GM12891 (cell line): ENCODE measurements at places on chromosomes 2 and 18.

GRCh38 chr2:236209996-236210395 lies 41.8 kb upstream of the GBX2 start:
- no peak for DNase-seq

GRCh38 chr2:145344076-145344724 lies 824.3 kb upstream of the ZEB2 start:
- DNase-seq, result no peak

DNA sequence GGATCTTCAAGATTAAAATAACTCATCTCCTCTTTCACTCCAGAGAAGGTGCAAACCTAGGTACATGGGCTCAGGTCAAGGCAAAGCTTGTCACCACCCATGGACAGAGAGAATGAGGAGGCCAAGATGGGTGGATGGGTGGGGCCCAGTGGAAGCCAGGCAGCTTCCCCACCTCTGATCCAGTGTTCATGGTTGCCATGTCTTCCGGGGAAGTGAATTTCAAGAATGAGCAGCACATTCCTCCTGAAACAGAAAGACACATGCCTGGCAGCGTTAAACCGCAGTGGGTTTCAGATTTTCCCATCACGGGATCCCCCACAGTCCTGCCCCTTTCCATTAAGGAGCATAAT lies 301.7 kb downstream of the EIPR1 start:
- DNase-seq, result no peak

- no peak for DNase-seq
Measured at GRCh38 chr2:25207078-25207545, 38.7 kb upstream of the POMC start.

GRCh38 chr18:64097497-64097896 lies 51.4 kb downstream of the LINC00305 start:
- no peak for DNase-seq

- no peak for DNase-seq
Measured at GRCh38 chr2:134304394-134305108, 50.7 kb downstream of the MGAT5 start.

DNA sequence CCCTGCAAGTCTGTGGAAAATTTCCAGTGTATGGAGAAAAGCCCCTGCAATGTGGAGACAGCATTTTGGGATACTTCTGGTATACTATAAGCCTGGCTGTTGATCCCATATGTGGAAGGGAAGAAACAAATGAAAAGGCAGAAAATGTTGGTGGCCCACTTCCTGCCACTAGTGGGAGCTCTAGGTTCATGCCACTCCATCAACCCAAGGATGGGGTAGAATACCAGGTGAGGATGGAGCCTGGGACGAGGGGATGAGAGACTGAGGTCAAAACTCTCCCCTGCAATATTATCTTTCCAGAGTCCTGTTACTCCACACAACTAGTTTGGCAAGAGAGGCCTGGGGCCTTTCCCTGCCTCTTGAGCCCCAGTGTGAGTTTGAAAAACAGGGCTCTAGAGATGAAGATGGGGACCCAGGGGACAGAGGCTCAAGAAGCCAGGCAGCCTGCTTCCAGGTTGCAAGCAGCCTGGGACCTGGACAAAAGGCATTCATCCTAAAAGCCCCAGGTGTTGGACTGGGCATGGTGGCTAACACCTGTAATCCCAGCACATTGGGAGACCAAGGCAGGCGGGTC lies 31.9 kb downstream of the BMP10 start:
- no peak for DNase-seq

GRCh38 chr2:74982577-74982976 lies 24.1 kb downstream of the POLE4 start:
- DNase-seq, result no peak

DNA sequence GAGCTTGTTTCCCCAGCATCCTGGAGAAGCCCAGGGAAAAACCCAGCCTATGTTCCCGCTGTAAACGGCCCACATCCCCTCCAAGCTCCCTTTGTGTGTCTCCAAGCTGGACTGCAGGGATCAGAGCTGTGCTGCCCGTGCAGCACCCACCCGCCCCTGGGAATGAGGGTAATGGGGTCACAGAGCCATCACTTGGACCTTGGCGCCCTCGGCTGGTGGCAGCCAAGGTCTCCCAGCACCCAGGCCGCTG lies 670 bp upstream of the INPP5D start:
- no peak for DNase-seq

DNA sequence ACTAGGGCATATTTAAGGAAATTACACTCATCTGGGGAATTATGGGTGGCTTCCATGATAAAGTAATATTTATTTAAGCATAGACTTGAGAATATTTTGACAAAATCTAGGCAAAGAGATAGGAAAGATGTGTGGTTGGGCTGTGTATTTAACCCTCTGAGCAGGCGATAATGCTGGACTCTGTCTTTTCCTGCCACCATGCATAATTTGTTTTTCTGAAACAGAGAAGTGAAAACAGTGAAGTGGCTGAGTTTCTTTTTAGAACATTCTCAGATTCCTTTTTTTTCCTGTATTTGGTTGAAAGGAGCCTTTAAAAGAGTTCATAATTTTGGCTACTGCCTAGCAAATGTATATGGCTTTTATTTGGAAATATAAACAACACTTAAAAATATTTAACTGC lies 104.8 kb upstream of the CDH19 start:
- no peak for DNase-seq

GRCh38 chr18:56112984-56113383 lies 525.0 kb upstream of the TCF4 start:
- no peak for DNase-seq

GRCh38 chr2:126900646-126901319 lies 2.1 kb downstream of the TEX51 start:
- no peak for DNase-seq

- no peak for DNase-seq
Measured at GRCh38 chr2:27773959-27774358, 2.4 kb downstream of the MRPL33 start.

- no peak for DNase-seq
Measured at GRCh38 chr2:189115126-189115525, 64.4 kb downstream of the COL5A2 start.

- DNase-seq, result peak; percentile 36
Measured at GRCh38 chr2:65536596-65536995, 104.2 kb upstream of the SPRED2 start.
